ENCODE measurements at places on chromosomes 7 and 10. TPM values are rescaled to one million over a fixed set of nuclear protein-coding genes. Genes with fewer than 3 reads are reported as not detected.

Gene TRIM73
- 0.86 TPM for total RNA-seq

Gene CTAGE8
- total RNA-seq = 0.43 TPM

Gene LOXL4
- total RNA-seq = 68.3 TPM

Gene ZNF365
- total RNA-seq = 6.1 TPM

Gene SPDYE16
- total RNA-seq = not detected

Gene BAMBI
- total RNA-seq = 25.9 TPM

Data from fibroblast of villous mesenchyme (primary cell).